GM12891 (cell line): ENCODE measurements at places on chromosomes 1 and 21.

DNA sequence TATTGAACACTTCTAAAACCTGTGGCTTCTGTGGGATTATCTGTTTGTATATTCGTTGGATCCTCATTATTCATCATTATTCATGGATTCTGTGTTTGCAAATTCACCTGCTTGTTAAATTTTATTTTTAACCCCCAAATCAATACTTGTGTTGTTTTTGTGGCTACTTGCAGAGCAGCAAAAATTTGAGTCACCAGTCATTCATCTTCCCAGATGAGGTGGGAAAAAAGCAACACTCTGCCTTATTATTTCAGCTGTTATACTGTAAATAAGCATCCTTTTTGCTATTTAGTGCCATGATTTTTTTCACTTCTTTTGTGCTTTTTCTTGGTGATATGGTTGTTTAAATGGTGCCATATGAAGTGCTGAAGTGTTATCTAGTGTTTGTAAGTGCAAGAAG lies 56.7 kb downstream of the RASAL2 start:
- DNase-seq: no peak

DNA sequence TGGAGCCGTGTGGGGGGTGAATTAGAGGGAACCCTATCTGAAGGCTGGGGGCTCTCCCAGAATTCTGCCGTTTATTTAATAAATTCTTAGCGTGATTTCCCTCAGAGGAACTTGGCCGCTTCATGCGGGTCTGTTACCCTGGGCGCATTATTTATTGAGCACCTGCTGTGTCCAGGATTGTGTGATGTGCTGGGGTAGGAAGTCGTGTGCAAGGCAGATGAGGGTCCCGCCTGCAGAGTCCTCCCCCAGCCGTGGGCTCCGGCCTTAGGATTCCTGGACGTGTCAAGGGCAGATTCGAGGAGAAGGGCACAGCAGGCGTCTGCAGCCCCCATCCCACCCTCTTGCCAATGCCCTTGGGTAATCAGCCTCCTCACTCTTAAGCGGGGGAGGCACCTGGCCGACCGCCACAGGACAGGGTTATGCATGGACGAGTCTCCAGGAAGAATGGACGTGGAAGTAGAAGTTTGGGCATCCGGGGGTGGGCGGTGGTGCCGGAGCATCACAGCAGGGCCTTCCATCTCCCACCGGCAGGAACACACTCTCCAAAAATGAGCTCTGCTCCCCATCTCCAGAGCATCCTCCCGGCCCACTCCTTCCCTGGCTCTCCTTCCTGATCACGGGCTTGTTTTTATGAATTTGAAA lies 233.3 kb upstream of the C1orf174 start:
- DNase-seq: no peak

DNA sequence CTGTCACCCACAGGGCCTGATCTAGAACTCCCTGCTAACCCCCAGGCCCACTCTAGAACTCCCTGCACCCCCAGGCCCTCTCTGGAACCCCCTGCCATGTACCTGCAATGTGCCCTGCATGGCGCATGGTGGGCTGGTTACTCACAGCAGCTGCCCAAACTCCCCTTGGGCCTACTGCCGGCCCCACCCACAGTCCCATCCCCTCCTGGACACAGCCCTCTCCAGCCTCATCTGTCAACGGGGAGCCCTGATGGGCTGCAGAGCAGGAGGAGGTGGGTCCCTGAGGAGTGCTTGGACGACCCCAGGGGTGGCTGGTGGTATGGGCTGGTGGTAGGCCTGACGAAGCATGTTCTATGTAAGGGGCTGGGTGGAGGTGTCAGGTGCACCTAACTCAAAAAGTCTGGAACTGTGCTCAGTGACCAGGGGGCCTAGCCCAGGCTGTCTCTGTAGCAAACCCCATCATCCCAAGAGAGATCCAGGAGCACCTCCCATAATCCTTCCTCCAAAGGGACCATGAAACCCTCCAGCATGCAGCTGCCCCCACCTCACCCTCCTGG lies 19.0 kb upstream of the PRSS38 start:
- no peak for DNase-seq

DNA sequence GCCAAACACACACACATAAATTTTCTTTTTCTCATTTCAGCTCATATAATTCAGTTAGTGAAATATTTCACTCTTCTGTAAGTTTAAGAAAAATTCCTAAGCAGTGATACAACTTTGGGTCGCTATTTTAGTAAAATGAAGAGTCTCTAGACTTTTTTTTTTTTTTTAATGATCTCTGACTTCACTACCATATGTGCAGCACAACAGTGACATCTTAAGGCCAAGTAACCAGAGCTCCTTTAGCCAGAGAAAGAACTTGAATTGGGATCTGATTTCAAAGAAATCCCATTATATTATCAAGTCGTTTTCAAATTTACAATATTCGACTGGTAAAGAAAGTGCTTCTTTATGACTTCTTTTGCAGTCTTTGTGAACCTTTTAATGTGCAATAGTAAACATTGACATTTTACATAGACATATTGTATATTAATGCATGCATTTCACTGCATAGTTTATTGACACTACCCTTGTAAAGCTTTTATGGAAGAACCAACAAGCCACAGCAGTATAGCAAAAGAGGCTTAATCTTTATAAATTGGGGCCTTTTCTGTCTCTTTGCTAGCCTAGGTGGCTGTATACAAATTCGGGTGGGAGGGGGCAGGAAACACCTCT lies 62.2 kb downstream of the LRRC40 start:
- no peak for DNase-seq

- no peak for DNase-seq
Observed at GRCh38 chr1:225362805-225363204, 65.0 kb downstream of the LBR start.

DNA sequence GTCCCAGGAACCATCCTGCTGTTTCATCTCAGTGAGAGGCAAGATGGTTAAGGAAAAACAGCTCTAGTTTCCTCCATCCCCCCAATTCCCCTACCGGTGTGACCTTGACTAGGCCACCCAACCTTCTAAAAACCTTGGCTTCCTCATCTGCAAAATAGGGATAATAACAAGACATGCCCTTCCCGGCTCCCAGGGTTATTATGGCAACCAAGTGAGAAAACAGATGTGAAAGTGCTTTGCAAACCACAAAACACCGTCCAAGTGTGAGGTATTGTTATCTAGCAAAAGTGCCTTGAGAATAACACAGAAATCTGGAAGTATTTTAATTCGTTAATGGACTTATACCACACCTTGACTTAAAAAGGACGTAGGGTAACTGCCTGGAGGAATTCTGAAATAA lies 62.7 kb downstream of the ITPKB start:
- no peak for DNase-seq

- no peak for DNase-seq
Observed at GRCh38 chr1:147245129-147245528, 2.6 kb downstream of the CHD1L start.

DNA sequence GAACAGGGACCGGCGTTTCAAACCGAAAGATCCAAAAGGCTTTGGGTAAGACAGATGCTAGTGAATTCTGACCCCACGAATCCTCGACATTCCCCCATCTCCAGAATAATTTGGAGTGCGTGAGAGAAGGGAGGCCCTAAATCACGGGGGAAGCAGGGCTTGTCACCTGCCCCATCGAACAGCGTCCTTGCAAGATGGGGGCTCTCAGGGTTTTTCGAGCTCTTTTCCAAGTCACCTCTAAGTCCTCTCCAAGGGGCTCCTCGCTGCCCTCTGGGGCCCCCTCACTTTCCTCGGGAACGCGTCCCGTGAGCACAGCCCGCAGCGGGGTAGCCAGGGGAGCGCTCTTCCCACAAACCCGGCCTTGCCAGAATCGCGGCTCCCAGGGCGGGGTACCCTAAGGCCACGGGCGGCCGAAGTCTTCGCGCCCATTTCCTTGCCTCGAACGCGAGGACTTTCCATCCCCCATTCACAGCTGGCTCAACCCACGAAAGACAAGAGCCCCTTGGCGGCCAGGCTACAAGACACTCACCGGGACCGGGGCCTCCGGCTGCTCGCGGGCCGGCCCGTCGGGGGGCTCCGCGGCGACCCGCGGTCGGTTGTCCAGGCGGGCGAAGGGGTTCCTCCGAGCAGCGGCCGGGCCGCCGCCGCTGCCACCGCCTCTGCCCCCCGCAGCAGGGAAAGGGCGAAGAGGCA lies 546 bp downstream of the DONSON start:
- peak; percentile 16 for DNase-seq

DNA sequence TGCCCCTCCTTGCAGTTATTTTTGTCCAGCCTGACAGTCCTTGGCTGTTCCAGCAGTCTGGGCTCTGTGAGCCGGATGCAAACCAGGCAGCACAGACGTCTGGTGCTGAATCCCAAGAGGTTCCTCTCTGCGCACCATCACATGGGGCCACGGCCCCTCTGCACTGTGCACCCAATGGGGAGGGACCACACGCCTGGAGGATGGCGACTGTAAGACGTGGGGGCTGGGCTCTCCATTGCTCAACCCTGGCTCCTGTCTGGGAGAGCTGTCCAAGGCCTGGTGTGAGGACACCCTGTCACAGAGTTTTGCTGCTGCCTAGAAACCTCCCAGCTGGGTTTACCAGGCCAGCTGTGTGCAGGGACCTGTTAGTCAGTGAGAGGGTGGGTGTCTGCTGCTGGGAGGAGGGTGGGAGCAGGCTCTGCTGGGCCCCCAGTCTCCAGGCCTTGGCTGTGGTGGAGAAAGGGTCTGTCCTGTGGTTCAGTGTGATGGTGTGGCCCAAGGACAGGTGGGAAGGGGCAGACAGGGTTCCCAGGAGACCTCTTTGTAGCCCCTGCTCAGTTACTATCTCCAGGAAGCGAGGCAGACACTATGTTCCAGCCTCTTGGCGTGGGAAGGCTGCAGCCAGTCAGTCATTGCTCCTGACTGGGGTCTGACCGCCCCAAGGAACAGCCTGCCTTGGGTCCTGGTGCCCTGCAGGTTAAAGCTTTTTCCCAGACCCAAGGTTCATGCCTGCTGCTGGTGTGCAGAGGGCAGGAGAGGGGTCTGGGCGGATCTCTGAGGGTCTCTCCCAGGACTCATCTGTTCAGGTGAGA lies 13.8 kb downstream of the HEYL start:
- no peak for DNase-seq

DNA sequence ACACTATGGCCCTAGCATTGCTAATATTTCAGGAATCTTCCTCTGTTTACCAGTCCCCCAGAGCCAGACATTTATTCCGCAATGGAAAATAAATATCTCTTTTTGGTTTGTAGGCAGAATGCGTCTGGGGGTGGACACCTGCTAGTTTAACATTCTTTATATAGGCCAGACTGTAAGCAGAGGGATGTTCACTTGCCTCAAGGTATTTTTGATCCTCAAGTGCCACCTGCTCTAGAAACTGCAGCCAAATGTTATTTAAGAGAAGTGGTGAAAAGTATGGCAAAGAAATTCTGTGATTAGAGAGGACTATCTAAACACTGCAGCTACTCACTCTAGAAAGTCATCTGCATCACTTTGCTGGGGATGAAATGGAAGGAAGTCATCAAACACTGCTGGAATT lies 164.7 kb downstream of the NEGR1 start:
- DNase-seq: no peak

DNA sequence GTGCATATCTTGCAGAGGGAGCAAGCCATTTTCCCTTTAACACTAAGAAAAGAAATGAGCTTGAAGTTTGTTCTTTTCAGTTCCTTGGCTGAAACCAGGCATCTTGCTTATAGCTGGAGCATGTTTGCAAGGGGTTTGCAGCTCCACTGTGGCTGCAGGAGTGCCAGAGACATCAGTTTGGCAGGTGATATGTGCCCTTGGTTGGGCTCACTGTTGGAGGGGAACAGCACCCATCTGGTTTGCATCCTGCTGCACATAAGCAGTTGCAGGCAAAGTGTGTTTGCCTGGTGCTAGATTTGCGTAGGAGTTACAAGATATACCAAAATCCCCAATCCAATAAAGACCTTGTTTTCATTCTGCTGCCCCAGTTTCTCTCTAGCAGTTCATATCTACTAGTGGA lies 47.8 kb upstream of the IKBKE start:
- DNase-seq: no peak

DNA sequence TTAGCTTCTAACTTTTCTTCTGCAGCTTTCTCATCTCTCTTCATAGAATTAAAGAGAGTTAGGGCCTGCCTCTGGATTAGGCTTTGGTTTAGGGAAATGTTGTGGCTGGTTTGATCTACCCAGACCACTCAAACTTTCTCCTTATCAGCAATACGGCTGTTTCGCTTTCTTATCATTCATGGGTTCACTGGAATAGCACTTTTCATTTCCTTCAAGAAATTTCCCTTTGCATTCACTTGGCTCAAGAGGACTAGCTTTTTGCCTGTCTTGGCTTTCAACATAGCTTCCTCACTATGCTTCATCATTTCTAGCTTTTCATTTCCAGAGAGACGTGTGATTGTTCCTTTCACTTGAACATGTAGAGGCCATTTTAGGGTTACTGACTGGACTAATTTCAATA lies 59.6 kb downstream of the AKT3 start:
- no peak for DNase-seq

- DNase-seq: no peak
Observed at GRCh38 chr1:86450847-86451246, 17.9 kb upstream of the CLCA1 start.

DNA sequence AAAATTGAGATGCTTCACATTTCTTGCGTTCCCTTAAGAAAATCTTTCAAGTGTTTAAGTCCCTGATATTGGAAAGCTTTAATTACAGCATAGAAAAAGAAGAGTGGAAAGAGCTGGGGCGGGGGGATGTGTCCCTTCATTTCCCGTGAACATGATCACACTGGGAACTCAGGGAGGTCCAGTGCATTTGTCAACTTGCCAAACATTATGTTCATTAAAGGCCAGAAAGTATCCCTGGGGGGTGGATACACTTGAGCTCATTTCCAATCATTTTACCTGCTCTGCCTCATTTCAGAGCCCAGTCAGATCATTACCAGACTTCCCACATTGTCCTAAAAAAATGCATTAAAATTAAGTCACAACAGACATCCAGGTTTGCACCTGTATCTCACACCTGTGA lies 123.6 kb upstream of the KCNJ15 start:
- no peak for DNase-seq

DNA sequence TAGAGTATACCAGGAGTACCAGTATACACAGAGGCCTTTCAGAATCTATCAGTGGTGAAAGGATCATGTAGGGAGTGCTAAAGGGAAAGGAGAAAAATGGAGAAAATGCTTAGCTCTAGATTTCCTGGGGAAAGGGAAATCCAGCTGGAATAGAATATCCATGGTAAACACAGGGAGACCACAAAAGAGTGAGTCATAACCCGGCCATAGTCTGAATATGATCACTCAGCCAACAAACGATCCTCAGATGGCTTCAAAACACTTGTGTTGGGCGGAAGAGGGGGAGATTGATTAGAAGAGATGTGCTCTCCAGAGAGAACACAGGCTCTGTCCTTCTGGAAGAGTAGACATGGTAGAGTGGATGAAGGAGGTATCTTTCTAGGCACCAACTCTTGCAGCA lies 180.6 kb downstream of the PAPPA2 start:
- DNase-seq: no peak
